ENCODE measurements at places on chromosomes 7 and 10. TPM values are rescaled to one million over a fixed set of nuclear protein-coding genes. Genes with fewer than 3 reads are reported as not detected.

DNA sequence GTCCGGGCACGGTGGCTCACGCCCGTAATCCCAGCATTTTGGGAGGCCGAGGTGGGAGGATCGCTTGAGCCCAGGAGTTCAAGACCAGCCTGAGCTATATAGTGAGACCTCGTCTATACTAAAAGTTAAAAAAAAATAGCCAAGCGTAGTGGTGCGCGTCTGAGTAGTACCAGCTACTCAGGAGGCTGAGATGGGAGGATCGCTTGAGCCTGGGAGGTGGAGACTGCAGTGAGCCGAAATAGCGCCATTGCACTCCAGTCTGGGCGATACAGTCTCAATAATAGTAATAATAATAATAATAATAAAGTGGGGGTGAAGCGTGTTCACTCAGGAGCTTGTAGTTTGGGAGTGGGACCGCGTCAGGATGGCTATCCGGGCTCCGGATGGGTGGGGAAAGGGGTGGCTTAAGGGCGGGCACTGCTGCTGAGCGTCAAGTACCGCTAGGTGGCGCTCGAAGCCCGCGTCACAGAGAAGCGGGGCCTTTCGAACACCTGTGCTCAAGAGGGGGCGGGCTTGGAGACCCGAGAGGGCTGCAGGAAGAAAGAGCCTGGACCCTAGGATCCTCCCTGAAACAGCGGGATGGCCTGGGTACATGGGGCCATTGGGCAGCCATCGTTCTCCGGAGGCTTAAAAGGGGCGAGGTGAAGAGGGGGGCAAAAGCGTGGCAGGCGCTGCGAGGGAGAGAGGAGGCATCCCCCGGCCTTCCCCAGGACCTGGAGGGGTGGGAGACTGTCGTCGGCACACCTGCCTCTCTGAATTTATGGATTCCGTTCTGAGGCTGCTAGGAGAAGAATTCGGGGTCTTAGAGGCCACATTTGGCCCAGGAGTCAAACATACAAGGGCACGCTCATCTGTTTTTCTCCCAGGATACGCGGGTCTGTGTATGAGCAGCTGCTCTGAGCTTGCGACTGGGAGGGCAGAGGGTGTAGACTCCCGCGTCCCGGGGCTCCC lies 14.5 kb downstream of the LBX1 start:
- H3K36me3 ChIP-seq, result no peaks in the 10 kb centered on the region
- no peak overlapping the region for H3K27ac ChIP-seq
- H3K4me3 ChIP-seq, result no peak overlapping the region

DNA sequence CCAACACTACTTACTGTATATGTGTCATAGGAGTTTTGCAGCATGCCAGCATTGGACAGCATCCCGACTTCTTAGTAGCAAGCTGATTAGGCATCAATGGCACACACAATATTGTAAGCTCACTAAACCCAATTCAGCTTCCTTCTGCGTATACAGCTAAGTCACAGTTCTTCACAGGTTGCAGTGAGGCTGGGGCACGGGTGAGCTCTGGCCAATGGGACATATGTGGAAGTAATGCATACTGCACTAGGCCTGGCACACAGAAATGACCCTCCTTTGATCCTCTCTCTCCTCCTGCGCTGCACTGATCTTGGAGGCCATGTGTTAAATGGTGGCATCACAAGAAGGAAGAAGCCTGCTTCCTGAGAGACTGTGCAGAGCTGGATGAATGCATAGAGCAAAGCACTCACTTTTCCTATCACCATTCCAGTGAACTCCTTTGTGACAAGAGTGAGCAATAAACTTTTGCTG lies 11.9 kb downstream of the RAB11FIP2 start:
- no peaks in the 10 kb centered on the region for H3K36me3 ChIP-seq
- H3K4me3 ChIP-seq, result no peak overlapping the region
- no peak overlapping the region for H3K27ac ChIP-seq
- DNase-seq, result no peak

Gene SPDYE2
- not detected for total RNA-seq

Gene ANKMY2
- total RNA-seq, result 19.2 TPM

Gene RADIL
- not detected for total RNA-seq

DNA sequence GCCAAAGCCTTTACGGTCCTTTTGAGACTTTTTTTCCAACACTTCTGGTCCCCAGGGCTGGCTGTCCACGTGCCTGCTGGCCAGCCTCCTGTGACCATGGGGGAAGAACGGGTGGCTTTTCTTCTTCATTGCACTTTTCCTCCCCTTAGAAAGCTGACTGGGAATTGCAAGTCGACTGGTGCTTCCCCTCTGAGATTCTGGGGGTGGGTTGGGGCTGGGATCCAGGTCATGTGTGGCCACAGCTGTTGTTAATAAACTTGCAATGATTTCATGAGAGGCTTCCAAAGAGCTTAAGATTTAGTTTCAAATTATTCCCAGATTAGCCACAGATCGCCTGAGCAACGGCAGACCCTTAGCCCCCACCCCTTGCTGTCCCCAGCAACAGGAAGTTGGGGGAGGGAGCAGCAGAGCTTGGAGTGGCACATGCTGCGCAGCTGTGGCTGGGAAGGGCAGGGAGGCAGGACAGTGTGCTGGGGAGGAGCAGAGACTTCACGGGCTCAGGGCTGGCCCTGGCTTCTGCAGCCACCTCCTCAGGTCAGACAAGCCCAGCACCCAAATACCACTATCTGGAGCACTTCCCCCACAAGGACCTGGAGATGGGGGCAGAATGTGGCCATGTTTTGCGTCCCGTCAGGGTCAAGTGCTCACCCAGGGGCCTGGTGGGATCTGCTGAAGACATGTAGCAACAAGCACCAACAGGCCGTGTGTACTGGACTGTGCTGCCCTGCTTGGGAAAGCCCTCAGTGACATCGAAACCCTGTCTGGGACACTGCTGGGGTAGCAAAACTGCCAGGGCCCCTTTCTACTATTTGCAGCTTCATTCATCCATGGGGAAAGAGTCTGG lies 147.1 kb downstream of the RNF216 start:
- peaks cover 62% of the 10 kb centered on the region for H3K4me1 ChIP-seq
- DNase-seq, result peak; percentile 69
- H3K27ac ChIP-seq, result peak overlapping the region; percentile 22
- peaks cover 52% of the 10 kb centered on the region for H3K36me3 ChIP-seq
- no peaks in the 10 kb centered on the region for H3K27me3 ChIP-seq
- no peak overlapping the region for H3K4me3 ChIP-seq

Gene ZNF862
- total RNA-seq, result 3.3 TPM

Gene ALOX5
- not detected for total RNA-seq

- H3K36me3 ChIP-seq, result no peaks in the 10 kb centered on the region
- no peaks in the 10 kb centered on the region for H3K27me3 ChIP-seq
- H3K4me1 ChIP-seq, result no peaks in the 10 kb centered on the region
- DNase-seq, result no peak
These were observed 52.4 kb downstream of the CXCL12 start for GRCh38 chr10:44332465-44332864.

GRCh38 chr10:49243139-49243538 lies 54.9 kb upstream of the TMEM273 start:
- no peak for DNase-seq

- H3K4me3 ChIP-seq, result no peak overlapping the region
- DNase-seq, result no peak
- no peaks in the 10 kb centered on the region for H3K27me3 ChIP-seq
- no peaks in the 10 kb centered on the region for H3K36me3 ChIP-seq
These were observed 52.6 kb upstream of the GDF10 start for GRCh38 chr10:47247148-47248059.

- H3K4me3 ChIP-seq, result no peak overlapping the region
- H3K36me3 ChIP-seq, result no peaks in the 10 kb centered on the region
- peaks cover 13% of the 10 kb centered on the region for H3K4me1 ChIP-seq
- no peak overlapping the region for H3K27ac ChIP-seq
- DNase-seq, result no peak
These were observed 3.2 kb upstream of the TMEM139 start for GRCh38 chr7:143281529-143281928.

DNA sequence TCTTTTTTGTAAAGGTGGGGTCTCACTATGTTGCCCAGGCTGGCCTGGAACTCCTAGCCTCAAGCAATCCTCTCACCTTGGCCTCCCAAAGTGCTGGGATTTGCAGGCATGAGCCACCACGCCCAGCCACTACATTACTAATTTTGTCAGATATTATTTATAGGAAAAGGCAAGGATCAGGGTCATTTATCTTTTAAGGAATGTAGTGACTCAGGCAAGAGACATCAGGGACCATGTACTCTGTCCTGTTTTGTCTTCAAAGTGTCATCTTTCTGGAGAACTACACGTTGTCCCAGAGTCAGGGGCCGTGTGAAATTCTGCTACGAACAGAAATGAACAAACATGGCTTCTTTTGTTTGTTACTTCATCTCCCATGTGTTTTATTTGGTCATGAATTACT lies 105.3 kb downstream of the NPTX2 start:
- H3K27me3 ChIP-seq, result peaks cover 6% of the 10 kb centered on the region
- DNase-seq, result no peak
- H3K4me1 ChIP-seq, result no peaks in the 10 kb centered on the region
- H3K4me3 ChIP-seq, result no peak overlapping the region
- no peak overlapping the region for H3K27ac ChIP-seq

DNA sequence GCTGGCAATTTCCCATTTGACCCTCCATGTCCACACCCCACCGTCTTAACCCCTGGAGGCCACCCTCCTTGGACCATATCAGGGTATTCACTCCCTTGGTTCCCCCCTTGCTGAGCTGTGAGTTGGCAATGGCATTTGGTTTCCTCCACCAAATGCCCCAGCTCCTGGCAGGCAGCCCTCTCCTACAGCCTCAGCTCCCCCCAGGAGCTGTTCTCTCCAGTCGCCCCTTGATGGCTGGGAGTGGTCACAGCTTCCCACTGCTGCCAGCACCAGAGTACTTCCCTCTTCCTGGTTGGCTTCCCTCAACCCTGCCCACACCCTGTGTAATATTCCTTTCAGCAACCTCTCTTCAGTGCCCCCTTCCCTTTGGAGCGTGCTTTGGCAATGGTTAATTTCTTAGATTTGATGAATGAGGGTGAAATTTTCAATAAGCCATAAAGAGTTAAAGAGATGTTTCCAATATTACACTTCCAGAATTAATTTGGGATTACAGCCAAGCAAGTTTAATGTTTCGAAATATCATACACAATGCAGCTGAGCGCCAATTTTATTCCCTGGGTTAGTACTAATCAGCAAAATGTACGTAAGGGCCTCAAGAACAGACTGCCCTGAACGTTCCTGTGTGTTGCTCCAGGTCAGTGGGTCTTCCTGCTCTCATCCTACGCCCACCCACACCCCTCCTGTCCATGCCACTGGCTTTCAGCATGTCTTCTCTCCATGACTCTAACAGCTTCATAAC lies 207.1 kb upstream of the NFE2L3 start:
- H3K27ac ChIP-seq, result no peak overlapping the region
- no peak overlapping the region for H3K4me3 ChIP-seq
- no peak for DNase-seq

Gene OGDHL
- not detected for total RNA-seq

GRCh38 chr10:29908962-29909361 lies 150.4 kb downstream of the JCAD start:
- no peak overlapping the region for H3K4me3 ChIP-seq
- H3K27ac ChIP-seq, result no peak overlapping the region
- no peaks in the 10 kb centered on the region for H3K36me3 ChIP-seq
- no peaks in the 10 kb centered on the region for H3K4me1 ChIP-seq
- DNase-seq, result no peak

Gene AKR1C3
- 0.75 TPM for total RNA-seq

Gene GARIN1A
- 0.68 TPM for total RNA-seq

GRCh38 chr7:36128448-36129047 lies 24.5 kb upstream of the EEPD1 start:
- H3K36me3 ChIP-seq, result no peaks in the 10 kb centered on the region
- peak overlapping the region; percentile 86 for H3K27ac ChIP-seq
- H3K4me1 ChIP-seq, result peaks cover 19% of the 10 kb centered on the region

GRCh38 chr7:107638594-107638993 lies 22.0 kb upstream of the SLC26A4 start:
- no peaks in the 10 kb centered on the region for H3K27me3 ChIP-seq
- H3K36me3 ChIP-seq, result no peaks in the 10 kb centered on the region
- peaks cover 6% of the 10 kb centered on the region for H3K4me1 ChIP-seq

DNA sequence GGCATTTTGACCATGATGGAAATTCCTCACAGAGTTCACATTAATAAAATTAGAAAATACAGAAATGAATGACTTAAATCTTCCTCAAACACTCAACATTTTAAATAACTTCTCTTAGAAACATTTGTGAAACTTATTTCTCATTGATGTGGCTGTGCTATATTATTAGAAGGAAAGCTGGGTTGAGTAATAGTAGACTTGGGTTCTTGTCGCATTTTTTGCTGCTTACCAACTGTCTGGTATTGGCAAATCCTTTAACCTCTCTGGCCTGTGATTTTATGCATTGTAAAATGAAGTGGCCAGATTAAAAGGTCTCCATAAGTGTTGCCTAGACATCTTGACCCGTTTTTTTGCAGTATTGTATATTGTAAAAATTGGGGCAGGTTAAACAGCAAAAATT lies 66.5 kb downstream of the VPS50 start:
- H3K4me3 ChIP-seq, result no peak overlapping the region
- no peak overlapping the region for H3K27ac ChIP-seq
- no peaks in the 10 kb centered on the region for H3K36me3 ChIP-seq
- no peaks in the 10 kb centered on the region for H3K4me1 ChIP-seq
- no peaks in the 10 kb centered on the region for H3K27me3 ChIP-seq
- DNase-seq, result no peak

DNA sequence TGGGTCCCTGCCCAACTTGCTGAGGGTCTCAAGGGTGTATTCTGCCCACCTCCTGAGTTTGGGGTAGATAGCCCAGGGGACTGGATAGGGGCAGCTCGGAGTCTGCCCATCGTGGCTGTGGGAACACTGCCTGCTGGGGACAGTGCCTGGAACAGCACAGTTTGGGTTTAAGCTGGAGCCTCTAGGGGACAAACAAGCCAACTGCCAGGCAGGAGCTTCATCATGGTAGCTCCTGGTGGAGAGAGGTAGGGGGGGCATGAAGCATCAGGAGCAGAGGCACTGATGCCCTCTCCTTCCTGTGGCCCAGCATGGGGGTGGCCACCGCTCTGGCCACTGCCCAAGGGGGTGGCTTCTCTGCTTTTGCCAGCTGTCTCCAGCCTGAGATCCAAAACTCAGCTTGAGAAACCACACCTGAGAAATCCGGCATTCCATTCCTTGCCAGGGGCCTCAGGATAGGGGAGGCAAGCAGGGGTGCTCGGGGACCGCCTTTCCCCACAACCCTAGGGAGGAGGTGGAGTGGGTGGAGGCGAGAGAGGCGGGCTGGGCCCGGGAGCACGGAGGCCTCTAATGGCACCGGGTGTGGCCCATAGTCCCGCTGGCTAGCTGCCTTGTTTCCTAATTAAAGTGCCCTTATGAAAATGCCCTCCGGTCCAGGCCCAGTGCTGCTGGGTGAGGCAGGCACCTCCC lies 47.6 kb downstream of the UNC5B start:
- H3K27me3 ChIP-seq, result 0 out of 2 replicates have a peak, but pooled peaks cover 3% of the 10 kb centered on the region
- peaks cover 18% of the 10 kb centered on the region for H3K4me1 ChIP-seq
- DNase-seq, result no peak
- no peak overlapping the region for H3K4me3 ChIP-seq
- H3K27ac ChIP-seq, result no peak overlapping the region

DNA sequence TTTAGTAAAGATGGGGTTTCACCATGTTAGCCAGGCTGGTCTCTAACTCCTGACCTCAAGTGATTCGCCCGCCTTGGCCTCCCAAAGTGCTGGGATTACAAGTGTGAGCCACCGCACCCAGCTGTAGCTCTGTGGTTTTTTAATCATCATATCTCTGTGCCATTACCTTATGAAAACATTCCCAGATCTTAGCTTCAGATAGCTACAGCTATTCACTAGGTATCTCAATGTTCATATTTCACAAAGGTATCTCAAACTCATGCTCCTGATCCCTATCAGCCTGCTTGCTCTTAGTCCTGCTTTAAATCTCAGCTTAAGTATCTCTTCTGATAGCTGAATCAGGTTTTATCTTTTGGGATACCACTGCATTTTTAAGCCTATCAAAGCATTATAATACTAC lies 74.8 kb downstream of the CDK13 start:
- no peaks in the 10 kb centered on the region for H3K27me3 ChIP-seq
- DNase-seq, result no peak
- no peak overlapping the region for H3K4me3 ChIP-seq
- no peaks in the 10 kb centered on the region for H3K4me1 ChIP-seq
- no peak overlapping the region for H3K27ac ChIP-seq

Gene EMX2
- total RNA-seq, result not detected

Gene TRPV5
- total RNA-seq, result not detected
